Sigmoid colon (tissue), 7 donors: ENCODE measurements at places on chromosomes 12 and 14. TPM values are rescaled to one million over a fixed set of nuclear protein-coding genes. Genes with fewer than 3 reads are reported as not detected.

- DNase-seq, result no peak
- H3K27ac ChIP-seq, result no peak overlapping the region
- H3K27me3 ChIP-seq, result no peaks in the 10 kb centered on the region
- H3K4me1 ChIP-seq, result no peaks in the 10 kb centered on the region
- H3K36me3 ChIP-seq, result no peaks in the 10 kb centered on the region
- no peak overlapping the region for H3K4me3 ChIP-seq
These were observed 213.4 kb upstream of the G2E3 start for GRCh38 chr14:30345511-30345910.

DNA sequence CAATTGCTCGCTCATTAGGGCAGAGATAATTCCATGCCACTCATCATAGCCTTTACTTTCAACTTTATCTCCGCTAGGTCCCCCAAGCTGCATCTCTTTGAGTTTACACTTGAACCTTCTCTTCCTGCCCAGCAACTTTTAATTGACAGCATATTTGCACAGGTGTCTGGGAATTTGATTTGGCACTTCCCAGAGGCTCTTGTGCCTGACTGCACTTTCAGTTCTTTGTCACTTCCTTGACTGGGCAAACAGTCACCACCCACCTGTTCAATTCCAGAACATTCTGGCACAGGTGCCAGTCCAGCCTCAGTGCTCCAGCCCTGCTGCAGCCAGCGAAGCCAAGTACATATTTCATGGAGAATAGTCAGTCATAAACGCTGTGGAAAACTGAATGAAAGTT lies 110.1 kb upstream of the LRIG3 start:
- no peaks in the 10 kb centered on the region for H3K27me3 ChIP-seq
- no peak for DNase-seq
- H3K4me1 ChIP-seq, result no peaks in the 10 kb centered on the region
- no peak overlapping the region for H3K4me3 ChIP-seq
- H3K36me3 ChIP-seq, result no peaks in the 10 kb centered on the region
- no peak overlapping the region for H3K27ac ChIP-seq

GRCh38 chr14:23694085-23694948 lies 58.2 kb downstream of the DHRS2 start:
- H3K36me3 ChIP-seq, result no peaks in the 10 kb centered on the region
- peaks cover 24% of the 10 kb centered on the region for H3K4me1 ChIP-seq
- H3K27ac ChIP-seq, result no peak overlapping the region
- no peaks in the 10 kb centered on the region for H3K27me3 ChIP-seq

- peaks cover 16% of the 10 kb centered on the region for H3K4me1 ChIP-seq
- H3K4me3 ChIP-seq, result no peak overlapping the region
- no peak overlapping the region for H3K27ac ChIP-seq
- no peak for DNase-seq
- H3K36me3 ChIP-seq, result no peaks in the 10 kb centered on the region
These were observed 17.7 kb upstream of the TSPAN11 start for GRCh38 chr12:30908722-30909348.

CLEC1A gene
- 1.1 TPM for total RNA-seq

GRCh38 chr14:50770586-50770985 lies 60.4 kb downstream of the NIN start:
- H3K27me3 ChIP-seq, result no peaks in the 10 kb centered on the region
- no peak overlapping the region for H3K4me3 ChIP-seq
- H3K36me3 ChIP-seq, result peaks cover 12% of the 10 kb centered on the region
- no peak overlapping the region for H3K27ac ChIP-seq

TC2N gene
- total RNA-seq, result 49.2 TPM

GRCh38 chr14:23556700-23557440 lies 799 bp downstream of the THTPA start:
- H3K27ac ChIP-seq, result peak overlapping the region; percentile 93
- no peaks in the 10 kb centered on the region for H3K4me1 ChIP-seq
- peak overlapping the region; percentile 88 for H3K4me3 ChIP-seq

GRCh38 chr12:104522985-104523722 lies 66.4 kb downstream of the CHST11 start:
- peaks cover 23% of the 10 kb centered on the region for H3K4me1 ChIP-seq
- no peaks in the 10 kb centered on the region for H3K36me3 ChIP-seq
- H3K4me3 ChIP-seq, result no peak overlapping the region
- H3K27me3 ChIP-seq, result no peaks in the 10 kb centered on the region
- no peak overlapping the region for H3K27ac ChIP-seq

GRCh38 chr14:94051115-94051514 lies 25.0 kb downstream of the OTUB2 start:
- H3K4me3 ChIP-seq, result no peak overlapping the region
- peaks cover 100% of the 10 kb centered on the region for H3K36me3 ChIP-seq
- DNase-seq, result peak; percentile 81
- H3K4me1 ChIP-seq, result peaks cover 13% of the 10 kb centered on the region

KRT75 gene
- total RNA-seq, result not detected

TMEM132D gene
- total RNA-seq, result under 0.01 TPM

DNA sequence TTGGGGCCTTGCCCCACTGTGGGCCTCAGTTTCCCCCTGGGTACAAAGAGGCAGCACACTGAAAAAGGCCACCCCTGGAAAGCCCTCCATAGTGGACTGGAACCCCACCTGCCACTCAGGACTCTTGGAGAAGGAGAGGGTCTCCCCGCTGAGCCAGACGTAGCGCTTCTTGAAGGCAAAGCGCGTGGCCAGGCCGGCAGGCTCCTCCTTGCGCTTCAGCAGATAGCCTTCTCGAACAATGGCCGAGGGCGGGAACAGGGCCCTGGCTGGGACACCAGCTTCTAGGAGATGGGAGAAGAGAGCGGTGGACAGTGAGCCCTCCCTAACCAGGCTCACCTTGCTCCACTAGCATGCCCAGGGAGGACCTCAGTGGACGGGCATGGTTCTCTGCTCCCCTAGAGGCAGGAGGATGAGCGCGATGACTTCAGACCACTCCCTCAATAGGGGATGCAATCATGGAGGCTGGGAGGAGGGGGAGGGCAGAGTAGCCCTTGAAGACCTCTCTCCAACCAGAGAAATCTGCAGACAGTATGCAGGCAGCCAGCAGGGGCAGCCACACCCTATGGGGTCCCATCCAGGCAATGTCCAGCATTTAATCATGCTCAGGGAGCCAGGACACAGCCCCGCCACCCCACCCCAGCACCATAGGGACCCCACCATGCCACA lies 29.8 kb downstream of the RASAL1 start:
- DNase-seq, result no peak
- no peak overlapping the region for H3K4me3 ChIP-seq
- H3K27ac ChIP-seq, result no peak overlapping the region
- H3K36me3 ChIP-seq, result no peaks in the 10 kb centered on the region

DNA sequence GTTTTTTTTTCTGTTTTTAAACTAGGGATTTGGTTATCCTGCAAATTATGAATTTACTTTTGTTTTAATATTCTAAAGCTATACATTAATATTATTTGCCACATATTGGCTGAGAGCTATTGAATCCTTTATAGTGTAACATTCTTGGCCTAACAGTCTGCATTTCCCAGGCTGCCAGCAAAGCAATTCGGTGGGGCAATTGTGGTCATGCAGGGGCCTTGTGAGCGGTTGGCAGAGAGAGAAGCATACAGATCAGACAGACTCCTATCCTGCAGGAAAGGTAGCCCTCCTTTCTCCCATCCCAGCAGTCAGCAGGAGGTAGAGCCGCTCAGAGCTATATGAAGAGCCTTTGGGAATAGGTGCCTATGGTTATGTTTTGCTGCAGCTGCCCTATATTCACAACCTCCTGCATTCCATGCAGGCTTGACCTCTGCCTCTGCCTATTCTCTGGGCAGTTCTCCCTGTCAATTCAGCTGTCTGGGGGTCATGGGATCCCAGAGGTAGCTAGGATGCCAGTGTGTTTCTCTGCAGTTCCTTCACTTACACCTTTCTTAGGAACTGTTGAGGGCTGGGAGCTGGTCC lies 144.7 kb downstream of the GPHN start:
- peaks cover 13% of the 10 kb centered on the region for H3K4me1 ChIP-seq
- no peak overlapping the region for H3K27ac ChIP-seq
- DNase-seq, result no peak

- peak overlapping the region; percentile 78 for H3K27ac ChIP-seq
- H3K4me3 ChIP-seq, result no peak overlapping the region
- H3K36me3 ChIP-seq, result no peaks in the 10 kb centered on the region
- no peaks in the 10 kb centered on the region for H3K27me3 ChIP-seq
These were observed 11.9 kb downstream of the RHOF start for GRCh38 chr12:121781484-121781997.

DNA sequence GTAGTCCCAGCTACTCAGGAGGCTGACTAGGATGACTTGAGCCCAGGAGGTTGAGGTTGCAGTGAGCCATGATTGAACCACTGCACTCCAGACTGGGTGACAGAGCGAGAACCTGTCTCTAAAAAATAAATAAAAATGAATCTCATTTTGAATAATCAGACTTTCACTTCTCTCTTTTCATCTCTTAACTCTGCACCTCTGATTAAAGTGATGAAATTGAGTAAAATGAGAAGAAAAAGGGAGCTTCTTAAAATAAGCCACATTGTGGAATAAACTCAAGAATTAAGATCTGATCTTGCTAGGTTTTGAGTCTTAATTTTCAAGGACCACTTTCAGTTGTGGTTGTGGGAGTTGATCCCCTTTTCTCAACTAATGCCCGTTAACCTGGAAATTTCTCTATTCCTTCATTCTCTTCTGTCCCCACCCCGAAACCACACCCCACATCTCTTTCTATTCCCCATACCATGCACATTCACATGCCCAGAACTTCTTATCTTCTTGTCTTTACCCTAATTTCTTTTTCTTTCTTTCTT lies 70.9 kb upstream of the ETV6 start:
- H3K27me3 ChIP-seq, result no peaks in the 10 kb centered on the region
- no peak overlapping the region for H3K27ac ChIP-seq
- DNase-seq, result no peak

WNT1 gene
- total RNA-seq, result not detected
